ENCODE measurements at places on chromosomes 7 and 10.

- no peak for DNase-seq
These were observed 50.2 kb upstream of the FGFR2 start for GRCh38 chr10:121648493-121648892.

DNA sequence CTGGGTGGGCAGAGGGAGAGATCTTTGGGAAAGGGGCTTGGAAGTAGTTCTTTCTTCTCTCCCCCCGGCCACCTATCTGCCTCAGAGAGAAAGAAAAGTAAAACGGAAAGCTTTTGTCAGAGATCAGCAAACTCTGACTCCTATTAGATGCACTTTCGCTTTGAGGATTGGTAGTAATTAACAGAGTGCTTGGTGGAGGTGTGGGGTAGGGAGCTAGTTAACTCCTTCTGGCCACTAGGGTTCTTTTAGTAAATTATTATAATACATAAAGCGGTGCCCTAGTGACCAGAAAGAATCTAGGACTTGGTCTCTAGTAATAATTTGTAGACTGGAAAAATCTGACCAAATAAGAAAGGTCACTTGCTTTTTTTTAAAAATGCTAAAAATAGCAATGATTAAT, 54.6 kb downstream of the CPVL start:
- DNase-seq = peak; percentile 9

- no peak for DNase-seq
These were observed at the start of gene WDR86 for GRCh38 chr7:151409667-151410404. TSS of gene WDR86 (minus strand) at chr7:151410038. CDS start at chr7:151409589, 449 bp downstream.

GRCh38 chr10:124266468-124267230, 152.1 kb downstream of the OAT start:
- DNase-seq = no peak

GRCh38 chr10:31829776-31830175, 98.9 kb downstream of the ARHGAP12 start:
- DNase-seq = no peak

DNA sequence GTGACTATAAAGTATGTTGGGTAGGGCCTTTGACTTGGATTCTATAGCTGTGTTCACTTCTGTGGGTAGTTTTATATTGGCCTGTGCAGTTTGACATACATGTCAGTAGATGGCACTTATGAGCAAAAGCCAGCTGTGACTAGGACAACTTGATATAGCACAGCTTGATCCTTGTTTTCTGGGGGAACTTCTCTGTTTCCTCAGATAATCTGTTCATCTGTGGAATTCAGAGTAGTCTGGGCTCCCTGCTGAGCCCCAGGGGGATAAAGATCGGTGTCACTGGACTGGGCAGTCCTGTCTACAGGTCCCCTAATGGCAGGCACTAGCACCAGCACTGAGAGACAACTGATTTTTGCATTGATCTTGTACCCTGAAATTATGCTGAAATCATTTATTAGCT, 25.4 kb downstream of the CYP2C9 start:
- DNase-seq = peak; percentile 42

GRCh38 chr10:87866412-87866974, 3.1 kb downstream of the PTEN start:
- DNase-seq = no peak

Data from fibroblast of pulmonary artery (primary cell).